Stimulated activated CD4-positive, alpha-beta T cell treated with anti-CD3 and anti-CD28 coated beads, Interleukin-12 subunit alpha, Interleukin-12 subunit beta, amount 100 ng/mL, for 4 hours (primary cell): ENCODE measurements at places on chromosomes 16 and 17.

DNA sequence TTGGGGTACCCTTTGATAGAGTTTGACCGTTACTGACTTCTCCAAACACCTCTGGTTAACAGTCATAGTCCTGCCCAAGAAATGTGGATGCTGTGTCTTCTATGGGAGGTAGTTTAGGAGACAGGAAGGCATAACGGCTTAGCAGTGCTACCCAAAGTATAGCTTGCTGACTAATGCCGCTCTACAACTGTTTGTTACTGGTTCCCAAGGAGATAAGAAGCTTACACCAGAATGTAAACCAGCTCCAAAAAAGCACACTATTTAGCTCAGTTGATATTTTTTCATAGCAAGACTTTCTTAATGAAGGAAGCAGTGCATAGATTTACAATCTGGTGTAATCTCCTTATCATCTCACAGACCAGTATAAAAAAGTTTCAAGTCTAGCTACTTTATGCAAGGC, 95.7 kb downstream of the HS3ST3B1 start:
- no peak for DNase-seq

DNA sequence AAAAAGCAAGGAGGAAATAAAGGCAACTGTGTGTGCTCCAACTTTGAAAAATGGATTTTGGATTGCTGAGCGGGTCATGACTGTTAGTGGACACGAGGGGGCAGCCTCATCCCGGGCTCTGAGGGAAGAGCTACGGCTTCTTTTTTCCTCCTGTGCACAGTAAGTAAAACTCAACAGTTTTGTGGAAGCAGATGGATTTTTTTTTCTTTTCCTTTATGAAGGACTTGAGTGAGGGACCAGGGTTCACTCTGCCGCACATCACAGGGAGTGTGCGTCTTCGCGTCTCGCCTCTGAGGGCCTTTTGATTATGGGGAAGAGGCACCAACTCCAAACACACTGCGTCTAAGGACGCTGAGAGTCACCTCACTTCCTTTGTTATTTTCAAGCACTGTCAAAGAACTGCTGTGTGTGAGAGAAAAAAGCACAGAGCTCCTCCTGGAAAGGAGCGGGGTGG, 80.3 kb upstream of the GOT2 start:
- DNase-seq = peak; percentile 1

DNA sequence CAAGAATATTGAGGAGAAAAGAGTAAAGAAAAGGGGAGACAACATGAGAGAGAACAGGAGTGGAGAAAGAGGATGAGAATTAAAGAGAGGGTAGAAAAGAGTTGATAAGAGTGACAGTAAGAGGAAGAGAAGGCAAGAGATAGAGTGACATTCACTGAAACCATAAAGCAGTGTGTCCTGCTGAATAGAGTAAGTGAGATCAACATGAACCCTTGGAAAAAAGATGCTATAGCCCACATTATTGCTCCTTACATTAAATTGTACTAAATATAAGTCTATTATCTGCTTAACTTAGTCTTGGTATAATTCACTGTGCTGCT, 489.5 kb downstream of the SHISA9 start:
- DNase-seq = no peak

DNA sequence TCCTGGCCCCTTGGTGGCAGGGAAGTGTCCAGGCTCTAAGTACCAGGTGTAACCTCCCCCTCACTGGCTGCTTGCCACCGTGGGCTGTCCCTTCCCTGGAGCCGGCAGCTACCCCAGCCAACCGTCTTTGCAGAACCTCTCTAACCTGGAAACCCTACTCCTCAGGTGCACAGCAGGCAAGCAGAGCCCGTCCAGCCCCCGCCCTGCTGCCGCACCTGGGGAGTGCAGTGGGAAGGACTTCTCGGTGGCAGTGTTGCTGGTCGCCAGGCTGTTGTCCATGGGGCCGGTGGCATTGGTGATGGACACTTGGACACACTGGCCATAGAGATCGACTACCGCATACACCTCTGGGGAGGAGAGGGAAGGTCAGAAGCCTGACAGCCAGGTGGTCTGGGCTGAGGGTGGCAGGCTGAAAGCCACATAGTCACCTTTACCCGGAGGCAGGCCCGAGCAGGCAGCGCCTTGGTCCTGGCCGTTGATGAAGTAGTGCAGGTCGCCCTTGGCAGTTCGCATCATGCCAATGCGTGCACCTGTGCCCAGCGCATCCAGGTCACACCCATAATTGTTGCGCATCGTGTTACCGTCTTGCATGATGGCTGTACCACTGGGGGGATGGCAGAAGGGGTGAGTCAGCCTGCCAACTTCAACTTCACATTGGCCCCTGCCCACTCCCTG, 6.5 kb downstream of the NEURL4 start:
- no peak for DNase-seq

DNA sequence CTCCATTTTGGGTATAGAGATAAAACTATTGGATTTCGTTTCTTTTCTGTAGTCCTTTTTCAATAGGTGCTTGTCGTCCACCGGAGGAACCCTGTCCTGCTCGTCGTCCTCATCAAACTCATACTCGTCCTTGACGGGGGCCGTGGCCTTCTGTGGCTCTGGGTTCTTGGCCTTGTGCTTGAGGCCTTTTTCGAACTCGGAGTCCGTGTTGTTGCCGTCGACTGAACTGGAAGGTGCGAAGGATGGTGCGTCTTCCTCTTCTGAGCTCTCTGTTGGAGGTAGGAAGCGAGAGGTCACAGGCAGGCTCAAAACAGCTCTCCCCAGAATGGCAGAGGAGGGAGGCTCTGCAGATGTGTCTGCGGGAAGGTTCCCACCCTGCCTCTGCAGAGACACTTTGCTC, 67.9 kb downstream of the ZNF778 start:
- DNase-seq = no peak

GRCh38 chr17:12113156-12113555, 92.5 kb downstream of the MAP2K4 start:
- no peak for DNase-seq

- DNase-seq = no peak
Measured at GRCh38 chr17:47701608-47702007, 7.6 kb downstream of the TBKBP1 start.

GRCh38 chr17:31457391-31458234, 66.1 kb downstream of the RAB11FIP4 start:
- DNase-seq = no peak

- no peak for DNase-seq
Measured at GRCh38 chr16:839643-840408, 39.3 kb upstream of the GNG13 start.

GRCh38 chr17:47739150-47739549, 6.1 kb downstream of the TBX21 start:
- no peak for DNase-seq

DNA sequence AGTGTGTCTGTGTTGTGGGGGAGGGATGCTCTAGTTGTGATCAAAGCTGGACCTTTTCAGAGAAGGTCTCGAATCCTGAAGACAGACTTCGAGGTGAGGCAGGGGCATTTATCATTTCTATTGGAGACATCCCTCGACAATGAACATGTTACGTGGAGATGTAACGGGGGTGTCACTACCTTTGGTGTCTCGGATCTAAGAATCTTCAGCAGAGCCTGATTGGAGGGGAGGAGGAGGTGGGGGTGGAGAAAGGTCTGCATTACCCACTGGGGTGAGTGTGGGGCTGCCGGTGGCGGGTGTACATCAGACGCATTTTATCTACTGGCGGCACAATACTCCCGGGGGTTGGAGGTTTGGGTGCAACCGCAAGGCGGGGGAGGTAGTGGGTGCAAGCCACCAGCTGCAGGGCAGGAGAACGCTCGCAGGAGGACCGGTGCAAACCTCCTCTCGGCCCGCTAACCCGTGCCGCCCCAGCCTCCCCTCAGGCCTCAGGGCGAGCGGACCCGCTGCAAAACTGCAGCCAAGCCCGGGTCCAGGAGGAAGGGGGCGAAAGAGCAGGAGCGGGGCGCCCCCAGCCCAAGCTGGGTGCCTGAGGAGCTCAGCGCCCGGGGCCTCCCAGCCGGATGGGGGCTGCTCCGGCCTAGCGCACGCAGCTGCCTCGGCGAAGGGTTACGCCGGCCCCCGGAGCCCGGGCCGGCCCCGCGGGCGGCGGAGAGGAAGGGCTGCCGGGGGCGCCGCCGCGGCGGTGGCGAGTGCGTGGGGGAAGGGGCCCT, 735 bp downstream of the ZNF652 start:
- peak; percentile 45 for DNase-seq

GRCh38 chr16:74556375-74556922, 50.5 kb downstream of the GLG1 start:
- DNase-seq = no peak

DNA sequence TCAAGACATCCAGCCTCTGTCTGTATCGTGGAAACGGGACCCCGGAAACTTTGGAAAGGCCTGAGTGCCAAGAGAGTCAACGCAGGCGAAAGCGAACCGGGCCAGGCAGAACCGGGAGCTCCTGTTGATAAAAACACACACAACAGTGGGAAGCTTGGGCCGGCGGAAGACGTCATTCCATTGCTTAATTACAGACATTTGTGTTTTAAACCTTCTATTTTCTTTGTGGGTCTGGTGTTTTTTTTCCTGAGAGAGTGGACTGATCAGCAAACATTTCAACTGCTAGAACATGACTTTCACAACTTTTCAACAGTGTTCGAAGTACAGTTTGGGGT, 878 bp upstream of the RNF157 start:
- DNase-seq = no peak

- DNase-seq = no peak
Measured at GRCh38 chr17:70217571-70217970, 48.2 kb downstream of the KCNJ2 start.

DNA sequence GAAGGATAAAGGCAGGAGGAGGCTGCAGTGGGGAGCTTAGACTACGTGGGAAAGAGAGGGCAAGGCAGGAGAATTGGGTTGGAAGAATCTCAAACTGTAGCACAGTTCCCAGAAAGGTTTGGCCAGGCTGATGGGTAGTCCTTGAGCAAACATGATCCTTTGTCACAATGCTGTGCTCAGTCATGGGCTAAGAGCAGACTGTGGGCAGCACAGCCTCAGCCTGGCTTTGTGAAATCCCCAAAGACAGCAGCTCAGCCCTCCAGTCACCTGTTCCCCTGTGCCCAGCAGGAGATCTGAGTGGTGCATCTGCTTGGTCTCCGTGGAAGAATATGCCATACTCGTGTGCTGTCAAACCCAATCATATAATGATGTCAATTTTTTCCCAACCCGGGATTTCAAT, 10.6 kb upstream of the ENGASE start:
- no peak for DNase-seq

- peak; percentile 44 for DNase-seq
Measured at GRCh38 chr17:3695723-3696411, at the start of gene P2RX5. TSS of gene P2RX5 (minus strand) at chr17:3696155. CDS start at chr17:3696005, 150 bp downstream.

- DNase-seq = peak; percentile 51
Measured at GRCh38 chr16:11224096-11224893, 31.7 kb downstream of the SOCS1 start.

DNA sequence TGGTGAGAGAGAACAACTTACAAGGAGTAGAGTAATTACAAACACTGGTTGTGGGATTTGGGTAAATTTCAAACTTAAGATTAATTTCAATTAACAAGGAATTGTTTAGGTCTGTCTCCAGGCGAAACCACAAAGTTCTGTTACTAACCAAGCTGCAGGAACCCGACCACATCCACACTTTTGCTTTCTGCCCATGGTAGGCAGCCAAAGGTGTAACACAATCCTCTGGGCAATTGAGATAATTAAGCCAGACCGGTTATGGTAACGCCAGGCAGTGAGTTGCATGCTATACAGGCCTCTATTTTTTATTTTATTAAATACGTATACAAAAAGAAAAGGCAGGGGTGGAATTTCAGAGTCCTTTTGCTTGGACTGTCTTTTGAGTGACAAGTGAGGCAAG, 12.0 kb downstream of the KCNJ2 start:
- no peak for DNase-seq

- DNase-seq = no peak
Measured at GRCh38 chr17:40538936-40539705, 26.2 kb downstream of the CCR7 start.

GRCh38 chr16:12113523-12114345, 137.2 kb downstream of the SNX29 start:
- no peak for DNase-seq

DNA sequence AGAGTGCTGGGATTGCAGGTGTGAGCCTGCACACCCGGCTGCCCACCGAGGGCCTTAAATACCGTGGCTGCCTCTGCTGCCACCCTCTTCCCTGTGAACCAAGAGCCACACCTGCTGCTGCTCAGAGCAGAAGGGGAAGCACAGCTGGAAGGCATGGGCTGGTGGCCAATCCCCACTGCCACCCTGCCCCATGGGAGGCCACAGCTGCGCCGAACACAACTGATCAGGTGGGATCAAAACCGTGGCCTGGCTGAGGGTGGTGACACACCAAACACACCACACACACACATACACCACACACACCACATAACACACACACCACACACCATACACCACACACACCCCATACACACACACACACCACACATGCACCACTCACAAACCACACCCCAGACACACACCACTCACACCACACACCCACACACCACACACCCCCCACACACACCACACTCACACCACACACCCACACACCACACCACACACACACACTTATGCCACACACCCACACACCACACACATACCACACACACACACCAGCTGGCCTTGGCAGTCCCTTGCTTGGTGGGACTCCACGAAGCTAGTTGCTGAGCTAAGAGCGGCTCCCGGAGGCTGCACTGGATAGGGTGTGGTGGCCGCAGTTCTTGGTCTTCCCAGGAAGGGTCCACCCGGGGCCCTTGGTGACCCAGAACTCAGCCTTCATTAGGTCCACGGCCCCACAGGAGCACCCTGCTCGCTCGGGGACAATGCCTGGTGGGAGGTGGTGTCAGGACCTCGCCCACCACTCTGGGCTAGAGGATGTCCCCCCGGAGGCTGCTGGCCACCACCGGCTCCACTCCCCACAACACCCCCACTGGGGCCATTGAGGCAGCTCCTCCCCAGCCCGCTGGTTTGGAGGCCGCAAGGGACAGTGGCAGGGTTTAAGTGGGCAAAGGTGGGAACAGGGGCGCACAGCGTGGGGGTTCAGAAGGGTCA, 14.9 kb downstream of the CEP131 start:
- DNase-seq = no peak

DNA sequence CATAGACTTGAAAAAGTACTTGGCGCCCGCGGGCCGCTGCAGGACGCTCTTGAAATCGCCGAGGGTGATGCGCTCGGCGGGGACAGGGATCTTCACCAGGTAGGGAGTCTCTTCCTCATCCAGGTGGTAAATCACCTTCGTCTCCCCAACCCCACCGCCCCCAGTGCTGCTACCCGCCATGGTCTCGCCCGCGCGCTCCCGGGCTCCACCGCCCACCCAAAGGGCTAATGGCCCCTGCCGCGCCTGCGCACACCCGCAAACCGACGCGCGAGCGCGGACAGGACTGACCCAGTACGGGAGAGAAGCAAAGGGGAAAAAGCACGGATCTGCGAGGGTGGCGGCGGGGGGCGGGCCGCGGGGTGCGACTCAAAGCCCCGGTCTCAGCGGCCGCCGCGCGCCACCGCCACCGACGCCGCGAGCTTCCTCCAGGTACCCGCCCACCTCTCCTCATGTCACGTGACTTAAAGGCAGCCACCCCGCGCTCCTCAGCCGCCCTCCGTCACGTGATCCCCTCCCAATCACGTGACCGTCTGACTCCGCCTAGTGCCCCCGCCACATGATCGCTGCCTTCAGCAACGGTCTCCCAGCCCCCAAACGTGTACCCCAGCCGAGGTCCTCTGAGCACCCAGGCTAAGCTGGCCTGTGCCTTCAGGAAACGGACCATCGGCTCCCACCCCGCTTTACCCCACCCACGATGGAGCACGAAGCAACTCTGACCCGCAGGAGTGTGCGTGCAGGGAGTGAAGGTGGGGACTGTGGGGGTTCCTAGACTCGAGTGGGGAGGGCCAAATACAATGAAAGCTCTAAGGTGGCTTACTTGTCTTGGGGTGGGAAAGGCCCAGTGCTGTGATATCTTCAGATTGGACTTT, at the start of gene DVL2:
Gene DVL2, minus strand, starts transcription at position 435 of the 869 bp plus-strand sequence. Its CDS starts 255 bp downstream, at position 180.
- DNase-seq = peak; percentile 93

- no peak for DNase-seq
Measured at GRCh38 chr17:31488264-31488981, 96.9 kb downstream of the RAB11FIP4 start.
